ENCODE measurements at places on chromosomes 16 and 17.

DNA sequence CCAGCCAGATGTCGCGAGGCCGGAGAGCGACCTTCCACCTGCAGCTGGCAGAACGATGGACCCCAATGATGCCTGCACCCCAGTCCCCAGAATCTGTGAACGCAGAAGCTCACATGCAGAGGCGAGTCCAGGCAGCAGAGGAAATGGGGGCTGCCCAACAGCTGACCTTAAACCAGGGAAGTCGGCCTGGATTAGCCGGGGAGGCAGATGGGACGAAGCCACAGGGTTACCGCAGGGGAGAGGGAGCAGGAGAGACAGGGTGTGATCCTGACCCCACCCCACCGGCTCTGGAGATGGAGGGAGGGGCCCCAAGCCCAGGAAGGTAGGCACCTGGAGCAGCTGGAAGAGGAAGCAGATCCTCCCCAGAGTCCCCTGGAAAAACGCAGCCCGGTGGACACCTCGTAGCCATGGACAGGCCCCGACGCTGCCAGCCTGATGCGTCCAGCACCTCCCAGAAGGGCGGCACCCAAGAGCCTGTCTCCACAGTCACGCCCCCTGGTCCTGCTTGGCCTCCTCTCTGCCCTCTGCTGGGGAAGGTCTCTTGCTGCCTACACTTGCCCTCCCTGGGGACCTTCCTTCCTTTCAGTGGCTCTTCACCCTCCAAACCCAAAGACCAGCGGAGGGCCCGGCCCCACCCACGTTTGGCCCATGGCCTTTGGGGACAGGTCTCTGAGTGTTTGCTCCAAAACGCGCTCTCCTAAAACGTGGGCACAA, 37.3 kb downstream of the PIEZO1 start:
- no peak for DNase-seq

- DNase-seq: no peak
These were observed 60.6 kb upstream of the CRYM start for GRCh38 chr16:21338537-21339268.

DNA sequence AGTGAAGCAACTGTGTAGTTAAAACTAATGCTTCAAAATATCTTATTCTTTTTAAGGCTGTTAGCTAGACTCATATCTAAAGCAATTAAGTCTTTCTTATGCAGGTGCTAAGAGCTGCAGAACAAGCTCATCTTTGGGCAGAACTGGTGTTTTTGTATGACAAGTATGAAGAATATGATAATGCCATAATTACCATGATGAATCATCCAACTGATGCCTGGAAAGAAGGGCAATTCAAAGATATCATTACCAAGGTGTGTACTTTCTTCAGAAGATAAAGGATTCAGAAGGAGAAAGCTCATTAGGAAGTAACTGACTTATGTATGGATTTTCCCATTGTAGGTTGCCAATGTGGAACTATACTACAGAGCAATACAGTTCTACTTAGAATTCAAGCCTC, 23.9 kb downstream of the PTRH2 start:
- no peak for DNase-seq

DNA sequence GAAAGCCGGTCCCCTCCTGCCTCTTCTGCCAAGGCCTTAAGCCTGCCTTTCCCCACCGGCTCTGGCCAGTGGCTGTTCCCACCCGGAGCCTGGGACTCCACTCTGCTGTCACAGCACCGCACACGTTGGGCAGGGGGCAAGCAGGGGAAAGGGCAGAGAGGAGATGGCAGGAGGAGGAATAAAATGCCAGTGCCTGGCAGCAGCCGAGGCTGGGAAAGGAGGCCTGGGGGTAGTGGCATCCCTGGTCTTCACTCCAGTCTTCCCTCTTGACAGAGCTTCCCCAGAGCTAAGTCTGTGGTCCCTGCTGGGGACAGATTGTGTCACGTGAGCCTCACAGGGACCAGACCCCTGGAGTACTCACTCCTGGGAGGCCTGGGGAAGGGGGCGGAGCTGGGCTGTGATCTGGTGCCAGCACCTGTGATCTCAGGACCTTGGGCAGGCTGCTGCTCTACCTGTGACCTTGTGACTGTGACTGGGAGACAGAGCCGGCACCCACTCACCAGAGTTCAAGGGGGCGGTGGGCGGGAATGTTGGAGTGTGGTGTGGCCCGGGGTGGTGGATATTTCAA, 97.2 kb upstream of the GSE1 start:
- no peak for DNase-seq

DNA sequence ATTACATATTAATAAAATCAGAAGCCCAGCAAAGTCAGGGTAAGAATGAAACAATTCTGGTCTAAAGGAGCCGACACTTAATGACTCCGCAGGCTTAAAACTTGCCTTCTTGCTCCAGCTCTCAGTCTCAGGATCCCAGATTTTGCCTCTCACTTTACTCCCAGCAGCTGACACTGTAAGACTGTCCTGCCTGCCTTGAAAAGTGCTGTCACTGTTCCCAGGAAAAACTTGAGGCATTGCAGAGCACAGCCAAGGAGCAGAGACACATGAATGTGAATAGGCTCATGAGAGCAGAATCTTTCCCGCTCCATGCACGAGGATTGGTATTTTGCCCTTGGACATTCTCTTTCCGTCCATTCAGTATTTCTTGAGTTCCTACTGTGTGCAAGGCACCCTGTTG, 457.6 kb upstream of the ZFHX3 start:
- no peak for DNase-seq

DNA sequence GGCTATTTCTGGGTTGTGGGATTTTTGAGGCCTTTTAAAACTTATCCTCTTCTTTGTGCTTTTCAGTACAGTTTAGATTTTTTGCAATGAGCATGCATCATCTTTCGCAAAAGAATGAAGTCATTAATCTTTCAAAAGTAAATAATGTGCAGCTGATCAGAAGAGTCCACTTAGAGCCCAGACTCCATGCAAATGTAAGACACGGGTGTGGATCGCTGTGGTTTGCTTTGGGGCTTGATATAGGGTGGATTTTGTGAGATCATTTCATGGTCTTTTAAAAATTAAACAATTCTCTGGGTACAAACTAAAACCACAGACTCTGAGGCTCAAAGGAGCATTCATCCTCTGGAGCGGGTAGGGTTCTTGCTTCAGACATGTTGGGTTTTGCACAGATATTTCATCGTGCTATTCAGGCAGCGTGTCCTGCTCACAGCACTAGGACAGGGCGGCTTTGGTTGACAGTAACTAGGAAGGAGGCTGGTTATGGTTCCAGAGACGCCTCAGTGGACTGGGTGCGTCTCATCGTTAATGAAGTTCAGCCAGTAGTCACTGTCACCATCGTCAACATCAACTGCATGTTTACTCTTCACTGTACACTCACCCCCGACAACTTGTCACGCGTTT, 129.4 kb upstream of the PLCG2 start:
- DNase-seq: no peak

Data from GM12864 (cell line).